Endothelial cell (in vitro differentiated cells): ENCODE measurements at places on chromosomes 1 and 21.

GRCh38 chr1:19091196-19091953 is 118.7 kb downstream of the UBR4 start:
- DNase-seq: no peak

GRCh38 chr1:85343612-85344255 is 67.3 kb upstream of the BCL10 start:
- no peak for DNase-seq

DNA sequence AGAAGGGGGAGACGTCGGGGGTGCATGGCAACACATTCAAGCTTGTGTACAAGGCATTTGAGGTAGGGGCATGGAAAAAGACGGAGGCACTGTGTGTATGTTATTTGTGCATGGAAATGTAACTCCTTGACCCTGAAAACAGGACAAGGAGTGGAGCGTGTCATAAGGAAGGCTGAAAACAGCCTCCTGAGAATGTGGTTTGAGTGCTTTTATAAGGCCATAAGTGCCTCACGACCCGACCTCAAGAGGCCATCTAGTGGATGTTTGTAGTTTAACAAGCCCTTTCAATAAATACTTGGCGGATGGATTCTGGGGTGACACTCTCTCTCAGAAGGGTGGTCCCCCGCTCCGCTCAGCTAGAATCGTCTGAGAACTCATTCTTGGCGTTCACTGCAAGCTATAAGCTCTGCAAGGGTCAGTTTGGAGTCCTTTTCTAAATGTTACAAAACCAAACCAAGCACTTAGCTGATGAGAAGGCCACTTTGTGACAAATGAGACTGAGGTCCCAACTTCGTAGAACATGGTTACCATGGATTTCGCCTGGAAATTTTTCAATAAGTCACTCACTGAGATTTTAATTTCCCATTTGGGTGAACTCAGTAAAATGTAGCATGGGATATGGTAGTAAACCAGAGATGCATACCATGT is 38.8 kb upstream of the CLCA4 start:
- peak; percentile 12 for DNase-seq

- no peak for DNase-seq
Observed at GRCh38 chr1:64828829-64829228, 84.0 kb downstream of the RAVER2 start.

- DNase-seq: no peak
Observed at GRCh38 chr21:28688381-28688780, 304.3 kb downstream of the LTN1 start.

GRCh38 chr1:198086051-198086745 is 70.6 kb upstream of the NEK7 start:
- no peak for DNase-seq

- no peak for DNase-seq
Observed at GRCh38 chr1:189682591-189682990, 795.1 kb downstream of the BRINP3 start.

DNA sequence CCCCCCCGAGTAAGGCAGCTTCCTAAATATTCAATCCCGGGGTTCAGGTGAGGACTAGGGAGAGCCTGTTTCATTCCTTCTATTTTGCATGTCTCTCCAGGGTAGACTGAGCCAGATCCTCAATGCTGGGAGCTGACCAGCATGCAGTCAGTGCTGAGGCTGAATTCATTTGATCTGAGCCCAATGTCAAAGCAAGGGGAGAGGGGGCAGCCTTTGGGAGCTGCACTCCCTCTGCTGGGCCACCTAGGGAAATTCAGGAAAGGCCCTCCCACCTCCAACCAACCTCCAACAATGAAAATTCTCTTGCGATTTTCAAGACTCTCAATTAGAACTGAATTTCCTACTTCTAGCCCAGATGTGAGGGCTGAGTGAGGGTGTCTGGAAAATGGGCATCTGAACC is 371.2 kb downstream of the NPHP4 start:
- peak; percentile 60 for DNase-seq

- no peak for DNase-seq
Observed at GRCh38 chr21:41973427-41973831, 19.6 kb upstream of the C2CD2 start.

DNA sequence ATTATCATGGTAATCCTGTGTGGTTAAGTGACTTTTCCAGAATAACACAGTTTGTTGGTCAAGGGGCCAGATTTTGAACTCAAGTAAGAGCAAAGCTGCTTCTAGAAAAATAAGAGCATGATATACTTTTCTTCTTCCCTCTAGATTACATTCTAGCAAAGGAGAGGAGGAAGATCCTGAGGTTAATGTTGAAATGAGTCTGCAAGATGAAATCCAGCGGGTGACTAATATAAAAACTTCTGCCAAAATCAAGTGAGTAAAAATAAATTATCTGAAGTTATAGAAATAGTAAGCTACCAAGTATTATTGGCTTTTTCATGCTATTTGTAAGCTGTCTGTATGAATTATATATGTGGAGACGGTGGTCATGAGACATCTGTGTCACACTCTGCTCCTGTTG is 12.8 kb downstream of the WDR3 start:
- no peak for DNase-seq

DNA sequence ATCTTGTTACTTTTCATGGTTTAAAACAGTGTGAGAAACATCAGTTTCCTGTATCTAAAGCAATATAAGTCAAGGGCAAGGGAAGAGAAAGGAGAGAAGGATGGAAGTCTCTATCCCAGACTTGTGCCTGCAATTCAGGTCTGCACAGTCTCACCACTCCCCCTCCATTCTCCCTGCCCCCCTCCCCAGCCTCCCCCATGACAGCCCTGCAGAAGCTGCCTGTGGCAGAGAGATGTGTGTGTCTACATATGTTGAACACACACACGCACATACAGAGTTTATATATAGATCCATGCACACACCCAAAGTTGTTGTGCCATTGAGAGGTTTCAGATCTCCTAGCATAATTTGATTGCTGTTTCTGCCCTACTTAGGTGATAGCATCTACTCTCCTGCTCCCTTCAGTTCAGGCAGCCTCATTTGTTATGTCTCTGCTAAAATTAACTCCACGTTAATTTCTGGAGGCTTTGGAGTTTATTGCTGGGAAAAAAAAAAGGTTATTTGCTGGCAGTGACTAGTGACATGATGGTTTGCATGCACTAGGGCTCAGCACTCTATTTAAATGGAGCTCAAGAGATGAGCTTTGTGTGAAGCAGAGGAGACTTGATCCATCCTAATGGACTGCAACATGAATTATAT is 124.9 kb upstream of the SMYD2 start:
- DNase-seq: no peak

- peak; percentile 51 for DNase-seq
Observed at GRCh38 chr1:222618880-222619596, 1.1 kb downstream of the MIA3 start.

DNA sequence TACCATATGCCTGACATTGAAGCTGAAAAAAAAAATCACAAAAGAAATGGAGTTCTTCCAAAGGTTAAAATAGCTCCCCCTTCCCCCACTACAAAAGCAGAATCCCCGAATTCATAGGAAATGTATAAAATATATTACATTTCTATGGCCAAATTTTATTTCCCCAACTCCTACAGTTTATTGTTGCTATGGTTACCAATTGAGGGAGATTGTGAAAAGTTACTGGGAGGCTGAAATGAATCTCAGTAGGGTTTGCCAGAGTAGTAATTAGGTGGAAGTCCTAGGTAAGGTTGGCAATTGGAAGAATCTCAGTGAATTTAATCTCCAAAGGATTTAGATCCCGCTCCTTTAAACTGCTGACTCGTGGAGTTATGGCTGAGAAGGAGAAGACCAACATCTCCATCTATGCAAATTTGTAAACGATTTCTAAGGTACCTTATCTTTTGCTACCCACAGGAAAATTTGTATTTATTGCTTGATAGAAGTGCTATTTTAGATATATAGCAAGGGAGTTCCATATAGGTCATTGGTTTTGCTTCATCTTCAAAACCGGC is 282.1 kb downstream of the BACH1 start:
- no peak for DNase-seq

- DNase-seq: peak; percentile 83
Observed at GRCh38 chr1:15430787-15431570, 7.3 kb upstream of the CTRC start.

DNA sequence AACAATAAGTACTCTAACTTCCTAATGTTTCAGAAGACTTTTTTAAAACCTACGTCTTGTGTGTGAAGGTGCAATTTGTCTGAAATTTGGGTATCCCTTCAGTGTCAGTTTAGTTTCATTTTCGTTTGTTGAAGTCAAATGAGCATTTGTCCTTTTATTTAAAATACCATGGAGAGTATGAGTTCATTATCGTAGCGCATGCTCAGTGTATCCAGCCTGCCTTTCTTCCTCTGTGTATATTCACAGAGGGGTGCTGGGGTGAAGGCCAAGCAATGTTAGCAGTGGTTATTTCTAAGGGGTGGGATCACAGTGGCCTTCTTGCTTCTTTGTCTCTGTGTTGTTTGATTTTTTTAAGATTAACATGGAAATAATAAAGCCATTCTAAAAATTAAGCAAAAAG is 43.2 kb downstream of the CNN3 start:
- DNase-seq: no peak
